ENCODE measurements at places on chromosomes 1 and 21.

DNA sequence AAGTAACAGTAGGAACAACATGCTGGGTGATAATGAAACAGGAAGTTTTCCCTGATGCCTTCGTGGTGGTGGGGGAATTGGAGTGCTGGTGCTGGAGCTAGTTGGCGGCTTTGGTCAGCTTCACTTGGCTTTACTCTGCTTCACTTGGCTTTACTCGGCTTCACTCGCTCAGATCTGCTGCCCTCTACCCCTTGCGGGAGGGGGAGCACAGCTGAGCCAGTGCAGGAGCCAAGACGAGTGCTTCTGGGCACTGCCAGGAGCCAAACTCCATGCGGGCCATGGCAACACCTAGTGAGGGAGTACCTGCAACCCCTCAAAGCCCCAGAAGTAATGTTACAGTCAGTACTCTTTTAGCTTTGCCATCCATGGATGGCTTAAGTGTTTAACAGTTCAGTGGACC is 10.6 kb upstream of the PRKACB start:
- DNase-seq, result no peak

DNA sequence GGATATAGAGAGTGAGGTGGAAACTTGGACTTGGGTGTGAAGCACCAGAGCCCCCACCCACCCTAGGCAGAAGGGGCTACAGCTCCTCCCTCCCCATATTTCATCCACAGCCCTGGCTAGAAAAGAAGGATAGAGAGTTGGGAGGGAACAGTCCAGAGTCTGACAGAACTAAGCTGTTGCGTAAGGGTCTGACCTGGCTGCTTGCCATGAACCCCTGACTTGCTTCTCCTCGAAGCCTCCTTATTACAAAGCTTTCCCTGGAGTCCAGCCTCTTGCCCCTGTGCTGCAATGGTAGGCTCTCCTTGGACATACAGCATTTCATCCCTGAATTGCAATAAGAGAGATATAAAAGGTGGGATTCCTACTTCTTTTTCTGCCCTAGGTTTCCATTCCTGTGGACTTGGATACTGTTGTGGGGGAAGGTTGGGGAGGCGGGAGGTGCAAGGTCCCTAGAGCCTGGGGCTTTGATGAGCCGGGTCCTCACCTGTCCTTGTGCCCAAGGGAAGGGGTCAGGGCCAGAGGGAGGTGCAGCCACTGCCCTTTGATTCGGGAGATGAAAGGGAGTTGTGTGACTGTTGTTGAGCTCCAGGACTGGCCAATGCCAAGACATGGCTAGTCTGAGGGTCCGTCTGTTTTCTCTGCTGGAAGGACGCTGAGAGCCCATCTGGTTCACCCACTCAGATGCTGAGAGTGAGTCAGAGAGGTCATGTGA is 2.7 kb downstream of the RHBG start:
- DNase-seq, result no peak

- peak; percentile 67 for DNase-seq
Observed at GRCh38 chr1:45686015-45686287, 382 bp downstream of the GPBP1L1 start.

GRCh38 chr1:184605941-184606340 is 148.7 kb downstream of the EDEM3 start:
- DNase-seq, result no peak

GRCh38 chr1:154657556-154657955 is 49.6 kb upstream of the ADAR start:
- no peak for DNase-seq

- no peak for DNase-seq
Observed at GRCh38 chr21:44626262-44626661, 631 bp upstream of the KRTAP10-9 start.
